ENCODE measurements at places on chromosomes 1 and 21.

DNA sequence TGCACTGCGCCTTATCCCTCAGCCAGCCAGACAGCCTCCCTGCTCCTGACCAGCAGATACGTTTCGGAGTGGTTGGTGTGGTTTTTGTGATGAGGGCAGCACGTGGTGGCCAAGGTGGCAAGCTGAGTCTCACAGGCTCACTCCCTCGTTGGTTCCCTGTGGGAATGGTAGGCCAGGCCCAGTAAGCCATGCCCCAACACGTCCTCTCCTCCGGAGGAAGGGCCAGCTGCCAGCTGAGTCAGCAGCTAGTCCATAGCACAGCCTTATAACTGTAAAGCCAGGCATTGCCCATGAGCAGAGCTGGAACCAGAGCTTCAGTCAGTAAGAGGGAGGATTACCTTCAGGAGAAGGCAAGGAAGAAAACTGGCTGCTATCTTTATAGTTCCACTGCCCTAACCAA lies 29.5 kb downstream of the SZRD1 start:
- no peak for DNase-seq

GRCh38 chr1:219434285-219434922 lies 178.5 kb downstream of the ZC3H11B start:
- DNase-seq: no peak

DNA sequence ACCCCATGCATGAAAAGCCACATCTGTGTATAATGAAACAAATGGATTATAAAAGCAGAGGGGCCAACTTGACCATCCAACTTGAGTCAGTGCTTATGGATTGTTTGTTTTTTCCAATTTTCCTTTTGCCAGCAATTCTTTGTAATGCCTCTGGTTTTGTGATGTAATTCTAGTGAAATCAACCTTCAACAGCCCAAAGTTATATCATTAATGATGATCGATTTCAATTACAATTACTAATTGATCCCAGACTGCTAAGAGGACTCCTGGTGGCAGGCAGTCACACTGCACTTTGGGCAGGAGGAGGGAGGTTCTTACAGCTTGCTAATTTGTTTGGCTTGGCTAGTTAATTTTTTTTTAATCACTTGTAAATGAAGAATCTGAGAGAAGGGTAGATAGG lies 552.3 kb downstream of the NUF2 start:
- DNase-seq: no peak

DNA sequence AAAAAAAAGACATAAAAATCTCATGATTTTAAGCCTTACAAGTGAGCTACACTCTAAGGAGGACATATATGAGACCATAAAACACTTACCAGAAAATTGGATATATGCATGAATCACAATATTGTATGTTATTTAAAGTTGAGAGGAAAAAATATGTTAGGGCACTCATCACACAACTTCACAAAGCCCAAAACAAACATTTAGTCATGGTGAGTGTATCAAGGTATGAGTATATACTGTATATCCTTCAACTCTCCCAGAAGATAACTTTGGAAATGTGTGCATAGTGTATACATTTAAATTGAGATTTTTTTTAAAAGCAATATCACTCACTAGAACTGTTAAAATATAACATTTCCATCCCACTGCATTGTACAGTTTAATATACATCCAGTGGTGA lies 259.3 kb downstream of the SRGAP2C start:
- DNase-seq: no peak

GRCh38 chr1:177952691-177953090 lies 17.2 kb downstream of the SEC16B start:
- DNase-seq: no peak

- no peak for DNase-seq
Observed at GRCh38 chr1:107158991-107159390, 18.2 kb downstream of the NTNG1 start.

DNA sequence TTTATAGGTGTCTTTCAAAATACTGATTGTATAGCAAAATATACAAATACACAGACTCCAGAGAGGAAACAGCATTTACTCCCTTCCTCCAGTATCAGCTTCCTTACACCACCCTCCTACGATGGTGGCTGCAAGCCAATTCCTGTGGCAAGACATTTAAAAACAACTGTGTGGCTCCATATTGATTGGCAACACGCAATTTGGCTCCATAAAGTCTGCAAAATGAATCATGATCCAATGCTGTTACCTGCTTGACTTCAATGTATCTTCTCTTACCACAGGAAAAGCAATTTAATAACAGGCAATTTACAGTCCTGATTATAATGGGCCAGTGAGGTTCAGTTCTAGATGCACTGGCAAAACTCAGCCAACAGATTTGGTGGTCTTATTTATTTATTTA lies 19.7 kb upstream of the ATP6V1G3 start:
- no peak for DNase-seq

GRCh38 chr1:112399456-112399855 lies 3.4 kb downstream of the CTTNBP2NL start:
- no peak for DNase-seq

DNA sequence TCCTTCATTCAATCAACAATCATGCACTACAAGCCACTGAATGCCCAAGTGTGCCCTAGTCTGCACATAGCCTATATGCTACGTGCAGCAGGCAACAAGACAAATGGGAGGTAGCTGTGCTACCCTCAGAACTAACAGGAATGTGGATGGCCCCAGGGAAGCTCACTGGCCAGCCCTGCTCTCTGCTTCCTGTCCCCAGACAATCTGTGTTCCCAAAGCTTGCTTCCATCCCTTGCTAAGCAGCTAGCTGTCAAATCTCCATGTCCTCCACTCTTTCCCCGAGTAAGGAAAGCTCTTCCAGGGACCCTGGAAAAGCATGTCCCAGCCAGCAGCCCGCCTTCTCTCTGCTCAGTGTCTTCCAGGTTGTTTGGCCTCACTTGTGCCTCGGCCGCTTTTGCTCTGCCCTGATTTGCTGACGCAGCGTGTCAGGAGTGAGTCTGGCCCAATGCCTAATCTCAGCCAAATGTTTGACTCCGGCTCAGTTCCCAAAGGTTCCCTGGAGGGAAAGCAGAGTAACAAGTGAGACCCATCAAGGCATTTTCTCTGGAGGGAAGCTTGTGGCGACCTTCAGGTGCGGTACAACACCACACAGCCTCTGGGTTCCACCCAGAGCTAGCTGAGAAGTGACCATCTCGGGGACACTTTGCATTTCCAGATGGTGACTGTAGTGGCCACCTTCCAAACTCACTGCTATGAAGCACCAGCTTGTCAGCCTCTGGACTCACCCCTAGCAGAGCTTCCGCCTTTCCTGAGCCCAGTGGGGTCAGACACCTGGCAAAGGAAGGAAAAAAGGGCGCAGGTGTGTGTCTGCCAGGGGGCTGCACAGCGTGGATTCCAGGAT lies 243.4 kb downstream of the RHOU start:
- no peak for DNase-seq

DNA sequence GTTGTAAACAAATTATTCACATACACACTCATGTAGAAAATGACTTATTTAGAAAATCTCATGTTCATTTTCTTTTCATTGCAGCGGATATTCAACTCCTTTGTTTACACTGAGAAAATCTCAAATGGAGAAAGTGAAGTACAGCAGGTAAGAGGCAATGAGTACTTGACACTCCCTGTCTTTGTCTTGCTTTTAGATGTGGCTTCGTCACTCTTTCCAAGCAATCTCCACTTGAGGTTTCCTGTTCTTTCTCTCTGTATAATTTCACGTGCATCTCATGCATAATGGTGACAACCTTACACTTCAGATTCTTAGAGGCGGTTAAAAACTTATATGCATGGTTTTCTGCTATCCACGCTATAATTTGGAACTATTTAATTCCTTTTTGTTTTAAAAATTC lies 80.6 kb downstream of the CACHD1 start:
- DNase-seq: no peak

- no peak for DNase-seq
Observed at GRCh38 chr1:14603645-14604044, 5.2 kb downstream of the KAZN start.

DNA sequence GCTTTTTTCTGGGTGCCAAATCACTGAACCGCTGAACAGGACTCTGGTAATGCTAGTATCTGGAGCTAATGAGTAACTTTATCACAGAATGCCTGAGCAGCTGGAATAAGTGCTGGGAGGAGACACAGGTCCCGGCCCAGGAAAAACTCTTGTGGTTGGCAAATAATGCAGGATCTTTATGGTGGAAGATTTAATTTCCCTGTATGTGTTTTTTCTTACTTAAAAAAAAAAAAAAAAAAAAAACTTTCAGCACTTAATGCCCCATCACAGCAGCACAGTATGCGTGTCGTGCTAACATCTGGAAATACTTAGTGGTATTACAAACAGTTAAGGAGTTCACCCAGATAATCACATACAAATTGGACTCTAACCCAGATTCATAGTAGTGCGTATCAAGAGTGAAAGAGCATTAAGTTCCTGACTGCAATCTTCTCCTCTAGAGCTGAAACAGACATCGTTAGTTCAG lies 220.7 kb downstream of the TOMM20 start:
- no peak for DNase-seq

DNA sequence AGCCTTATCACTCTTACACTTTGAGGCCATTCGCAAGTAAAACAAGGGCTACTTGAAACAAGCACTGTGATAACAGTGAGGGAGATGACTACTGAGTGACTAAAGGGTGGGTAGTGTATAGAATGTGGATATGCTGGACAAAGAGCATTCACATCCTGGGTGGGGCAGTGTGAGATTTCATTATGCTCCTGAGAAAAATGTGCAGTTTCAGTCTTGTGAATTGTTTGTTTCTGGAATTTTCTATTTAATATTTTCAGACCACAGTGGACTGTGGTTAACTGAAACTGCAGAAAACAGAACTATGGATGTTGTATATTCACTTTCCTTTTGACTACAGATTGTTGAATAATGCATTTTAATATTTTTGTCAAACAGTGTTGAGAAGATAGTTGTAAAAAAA lies 25.1 kb upstream of the B3GALT2 start:
- DNase-seq: no peak

DNA sequence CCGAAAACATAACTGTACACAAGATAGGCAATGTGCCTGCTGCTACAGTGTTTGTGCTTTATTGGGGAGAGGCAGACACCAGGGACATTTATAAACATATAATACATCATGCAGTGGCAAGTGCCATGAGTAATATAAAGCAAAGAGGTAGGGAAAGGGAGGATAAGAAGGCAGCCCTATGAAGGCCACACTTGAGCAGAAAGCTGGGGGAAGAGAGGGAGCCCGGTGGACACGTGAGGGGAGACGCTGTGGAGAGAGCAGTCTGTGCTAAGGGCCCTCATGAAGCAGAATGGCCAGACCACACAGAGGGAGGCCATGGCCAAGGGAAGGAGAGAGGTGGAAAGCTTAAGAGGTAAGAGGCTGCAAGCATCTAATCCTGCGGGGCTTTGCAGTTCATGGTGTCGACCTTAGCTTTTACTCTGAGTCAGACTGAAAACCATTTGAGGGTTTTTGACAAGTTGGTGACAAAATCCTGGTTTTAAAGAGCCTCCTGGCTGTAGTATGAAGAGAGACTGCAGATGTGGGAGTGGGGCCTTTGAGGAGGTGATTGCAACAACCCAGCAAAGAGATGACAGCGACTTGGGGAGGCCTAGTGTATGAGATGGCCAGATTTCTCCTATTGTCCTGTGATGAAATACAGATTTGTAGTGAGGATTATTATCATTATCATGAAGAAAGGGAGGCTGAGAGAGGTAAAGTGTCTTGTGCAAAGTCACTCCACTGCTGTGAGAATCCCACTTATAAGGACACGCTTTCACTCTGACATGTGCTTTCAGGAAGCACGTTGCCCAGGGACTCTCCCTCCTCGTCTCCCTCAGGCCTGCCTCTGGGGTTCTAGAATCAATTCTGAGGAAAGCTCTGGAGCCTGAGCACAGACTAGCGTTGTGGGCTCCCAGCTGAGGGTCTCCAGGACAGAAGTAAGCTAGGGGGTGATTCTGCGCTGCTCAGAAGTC lies 192.9 kb downstream of the RHOU start:
- peak; percentile 19 for DNase-seq

DNA sequence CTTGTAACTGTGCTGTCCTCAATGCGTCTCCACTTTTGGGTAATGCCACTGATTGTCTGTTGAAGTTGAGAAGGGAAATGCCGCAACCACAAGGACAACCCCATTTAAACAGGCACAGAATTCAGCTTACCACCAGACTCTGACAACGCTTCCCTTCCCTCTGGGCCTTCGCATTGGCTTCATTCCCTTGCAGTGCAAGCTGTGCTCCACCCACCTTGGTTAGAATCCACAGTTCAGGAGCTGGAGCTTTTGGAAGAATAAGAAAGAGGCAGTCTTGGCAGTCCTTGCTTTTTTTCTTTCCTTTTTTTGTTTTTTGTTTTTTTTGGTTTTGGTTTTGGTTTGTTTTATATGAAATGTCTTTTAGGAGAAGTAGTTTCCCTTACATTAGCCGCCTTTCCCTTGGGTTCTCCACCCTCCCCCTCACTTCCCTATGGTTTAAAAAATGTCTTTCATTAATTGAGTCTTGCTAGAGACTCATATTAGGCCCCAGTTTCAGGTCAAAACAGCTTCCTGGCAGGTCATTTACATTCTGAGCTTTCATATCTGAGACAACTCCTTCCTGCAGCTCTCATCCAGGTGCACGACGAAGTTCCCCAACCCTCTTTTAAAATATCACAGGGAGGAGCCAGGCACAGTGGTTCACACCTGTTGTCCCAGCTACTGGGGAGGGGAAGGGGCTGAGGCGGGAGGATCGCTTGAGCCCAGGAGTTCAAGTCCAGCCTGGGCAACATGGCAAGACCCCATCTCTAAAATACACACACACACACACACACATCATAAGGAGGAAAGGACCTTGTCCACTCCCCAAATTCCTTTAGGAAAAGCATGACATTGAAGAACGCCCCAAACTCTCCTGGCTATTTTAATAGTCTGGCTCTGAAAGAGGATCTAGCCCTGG lies 20.7 kb upstream of the LAX1 start:
- DNase-seq: peak; percentile 14

GRCh38 chr21:44962403-44962966 lies 22.7 kb downstream of the SLX9 start:
- DNase-seq: no peak

DNA sequence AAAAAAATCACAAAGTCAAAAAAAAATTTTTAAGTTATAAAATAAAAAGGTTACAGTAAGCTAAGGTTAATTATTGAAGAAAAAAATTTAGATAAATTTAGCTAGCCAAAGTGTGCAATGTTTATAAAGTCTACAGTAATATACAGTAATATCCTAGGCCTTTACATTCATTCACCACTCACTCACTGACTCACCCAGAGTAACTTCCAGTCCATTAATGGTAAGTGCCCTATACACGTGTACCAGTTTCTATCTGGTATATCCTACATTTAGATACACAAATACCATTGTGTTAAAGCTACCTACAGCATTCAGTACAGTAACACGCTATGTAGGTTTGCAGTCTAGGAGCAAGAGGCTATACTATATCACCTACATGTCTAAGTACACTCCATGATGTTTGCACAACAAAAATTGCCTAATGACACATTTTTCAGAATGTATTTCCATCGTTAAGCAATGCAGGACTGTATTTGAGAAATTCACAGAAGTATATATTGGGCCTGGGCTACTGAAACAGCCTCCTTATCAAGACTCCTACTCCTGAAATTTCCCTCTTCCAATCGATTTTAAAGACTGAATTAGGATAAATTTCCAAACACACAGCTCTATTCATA lies 155.1 kb downstream of the COP1 start:
- no peak for DNase-seq
